ENCODE measurements at places on chromosomes 5 and 9.

- no peak for DNase-seq
Observed at GRCh38 chr9:79847074-79847473, 275.3 kb downstream of the TLE4 start.

- DNase-seq: peak; percentile 80
Observed at GRCh38 chr5:147857302-147858129, 21.0 kb upstream of the SCGB3A2 start.

- no peak for DNase-seq
Observed at GRCh38 chr5:168356171-168356570, 64.7 kb downstream of the WWC1 start.

- no peak for DNase-seq
Observed at GRCh38 chr5:57774439-57774838, 291.8 kb upstream of the ACTBL2 start.

DNA sequence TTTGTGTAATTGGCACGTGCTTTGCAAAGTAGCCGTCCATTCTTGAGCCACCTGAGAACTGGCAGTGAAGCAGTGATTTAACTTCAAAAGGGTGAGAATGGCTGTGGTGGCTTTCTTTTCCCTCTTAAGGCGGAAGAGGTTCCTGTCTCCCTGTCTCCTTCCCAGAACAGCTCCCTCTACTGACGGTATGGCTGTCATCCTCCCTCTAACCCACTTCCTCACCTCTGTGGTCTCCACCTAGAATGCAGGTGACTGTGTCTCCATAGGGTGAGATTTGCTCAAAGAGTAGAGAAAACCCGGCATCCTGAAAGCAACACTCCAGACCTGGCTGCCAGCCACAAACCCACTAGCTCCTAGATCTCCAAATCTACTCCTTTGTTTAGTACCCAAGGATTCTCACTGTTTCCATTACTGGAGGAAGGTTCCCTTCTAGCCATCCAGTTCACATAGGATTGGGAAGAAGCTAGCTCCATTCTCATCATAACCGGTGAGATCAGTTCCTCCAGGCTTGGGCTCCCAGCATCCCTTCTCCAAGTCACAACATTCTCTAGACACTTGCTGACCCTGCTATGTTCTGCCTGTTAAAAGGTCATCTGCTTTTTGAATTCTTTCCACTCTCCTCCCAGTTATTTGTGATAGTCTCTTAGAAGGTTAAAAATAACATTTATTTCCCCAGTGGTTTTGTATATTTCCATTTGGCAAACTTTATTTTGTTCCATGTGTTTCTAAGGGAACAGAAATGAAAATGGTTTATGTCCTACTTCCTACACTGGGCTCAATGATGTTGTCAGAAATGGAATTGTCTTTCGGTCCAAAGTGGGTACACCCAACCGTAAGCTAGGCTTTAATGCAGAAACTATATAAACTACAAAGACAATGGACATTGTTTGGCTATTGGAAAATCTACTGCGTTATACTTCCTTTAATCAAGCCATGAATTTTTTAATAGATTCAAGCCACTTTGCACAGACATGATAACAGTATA, 269.4 kb downstream of the CWC27 start:
- DNase-seq: peak; percentile 65

- DNase-seq: no peak
Observed at GRCh38 chr5:75656311-75657003, 45.2 kb downstream of the ANKDD1B start.

GRCh38 chr9:132732326-132733259, 62.3 kb downstream of the GTF3C4 start:
- DNase-seq: no peak

DNA sequence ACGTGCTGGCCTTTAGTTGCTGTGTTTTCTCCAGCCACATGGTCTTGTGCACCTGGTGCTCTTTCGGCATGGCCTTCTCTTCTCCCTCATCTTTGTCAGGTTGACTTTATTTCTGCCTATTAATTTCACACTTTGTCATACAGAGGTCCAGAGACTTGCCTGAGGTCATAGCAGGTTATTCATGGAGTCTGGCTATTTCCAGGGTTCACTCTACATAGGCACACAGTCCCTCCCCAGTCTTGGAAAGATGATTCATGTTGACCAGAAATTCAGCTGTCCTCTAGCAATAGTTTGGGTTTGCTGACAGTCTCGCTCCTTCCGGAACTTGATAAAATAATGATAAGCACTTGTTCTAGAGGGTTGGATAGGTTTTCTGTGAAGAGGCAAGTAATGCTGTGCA, 81.6 kb downstream of the ARHGAP26 start:
- DNase-seq: no peak

DNA sequence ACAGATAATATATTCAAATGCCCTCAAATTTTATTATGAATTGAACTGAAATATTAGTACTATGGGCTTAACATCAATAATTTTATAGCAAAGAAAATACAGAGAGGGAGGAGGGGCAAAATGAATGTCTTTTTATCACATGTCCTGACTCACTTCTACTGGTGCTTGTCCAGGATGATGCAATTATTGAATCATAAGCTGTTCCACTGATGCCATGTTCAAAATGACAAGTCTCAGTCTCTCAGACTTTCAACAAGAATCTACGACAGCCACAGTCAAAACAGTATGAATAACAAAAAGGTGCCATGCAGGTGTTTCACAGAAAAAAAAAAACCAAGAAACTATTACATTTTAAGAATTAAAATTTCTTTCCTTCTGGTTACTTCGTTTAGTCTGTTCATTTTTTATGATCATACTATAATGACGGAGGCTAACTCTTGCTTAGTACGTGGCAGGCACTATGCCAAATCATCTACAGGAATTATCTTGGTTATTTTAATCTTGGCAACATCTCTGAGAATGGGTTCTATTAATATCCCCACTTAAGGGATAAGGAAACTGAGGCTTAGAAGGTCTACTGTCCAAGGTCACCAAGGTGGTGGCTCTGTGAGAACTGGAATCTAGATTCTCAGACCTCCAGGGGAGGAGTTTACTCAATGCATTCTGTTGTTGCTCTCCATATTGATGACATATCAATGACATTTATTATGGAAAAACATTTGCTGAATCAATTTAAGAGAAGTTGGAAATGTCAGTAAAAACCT, 61.5 kb downstream of the NR3C1 start:
- DNase-seq: no peak

- peak; percentile 20 for DNase-seq
Observed at GRCh38 chr5:90434116-90434714, 24.7 kb upstream of the CETN3 start.

- DNase-seq: no peak
Observed at GRCh38 chr5:121174351-121174750, 677.3 kb upstream of the FTMT start.

DNA sequence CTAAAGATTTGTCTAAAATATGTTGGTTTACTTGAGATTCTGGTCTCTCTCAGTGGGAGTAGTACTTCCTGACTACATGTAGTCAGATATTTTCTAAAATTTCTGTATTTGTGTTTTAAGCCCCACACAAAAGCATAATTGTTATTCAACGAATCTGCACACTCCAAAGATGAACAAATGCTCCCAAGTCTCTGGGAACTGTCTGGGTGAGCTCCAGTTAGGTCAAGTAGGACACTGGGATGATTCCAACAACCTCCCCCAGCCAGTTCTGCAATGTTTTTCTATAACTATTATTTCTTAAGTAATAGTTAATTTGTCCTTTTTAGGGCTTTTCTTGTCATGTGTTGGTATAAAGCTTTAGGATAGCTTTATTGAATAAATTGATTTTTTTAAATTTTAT, 174.6 kb downstream of the FAM174A start:
- no peak for DNase-seq

DNA sequence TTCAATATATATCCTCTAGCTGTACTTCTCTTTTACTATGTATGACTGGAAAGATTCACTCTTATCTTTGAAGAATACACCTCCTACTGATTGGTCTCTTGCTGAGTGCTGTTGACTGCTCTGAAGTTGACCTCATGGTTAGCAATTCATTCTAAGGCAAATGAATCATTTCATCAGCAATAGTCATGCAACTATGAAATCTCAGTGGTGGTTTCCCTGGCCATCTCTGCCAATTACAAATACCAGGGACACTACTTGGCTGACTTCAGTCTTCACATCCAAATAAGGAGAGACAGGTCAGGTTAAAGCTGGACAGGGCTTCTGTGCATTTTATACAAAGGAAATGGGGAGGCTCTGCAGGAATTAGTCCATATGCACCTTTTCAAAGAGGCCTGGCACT, 333.5 kb upstream of the ACTBL2 start:
- DNase-seq: no peak

DNA sequence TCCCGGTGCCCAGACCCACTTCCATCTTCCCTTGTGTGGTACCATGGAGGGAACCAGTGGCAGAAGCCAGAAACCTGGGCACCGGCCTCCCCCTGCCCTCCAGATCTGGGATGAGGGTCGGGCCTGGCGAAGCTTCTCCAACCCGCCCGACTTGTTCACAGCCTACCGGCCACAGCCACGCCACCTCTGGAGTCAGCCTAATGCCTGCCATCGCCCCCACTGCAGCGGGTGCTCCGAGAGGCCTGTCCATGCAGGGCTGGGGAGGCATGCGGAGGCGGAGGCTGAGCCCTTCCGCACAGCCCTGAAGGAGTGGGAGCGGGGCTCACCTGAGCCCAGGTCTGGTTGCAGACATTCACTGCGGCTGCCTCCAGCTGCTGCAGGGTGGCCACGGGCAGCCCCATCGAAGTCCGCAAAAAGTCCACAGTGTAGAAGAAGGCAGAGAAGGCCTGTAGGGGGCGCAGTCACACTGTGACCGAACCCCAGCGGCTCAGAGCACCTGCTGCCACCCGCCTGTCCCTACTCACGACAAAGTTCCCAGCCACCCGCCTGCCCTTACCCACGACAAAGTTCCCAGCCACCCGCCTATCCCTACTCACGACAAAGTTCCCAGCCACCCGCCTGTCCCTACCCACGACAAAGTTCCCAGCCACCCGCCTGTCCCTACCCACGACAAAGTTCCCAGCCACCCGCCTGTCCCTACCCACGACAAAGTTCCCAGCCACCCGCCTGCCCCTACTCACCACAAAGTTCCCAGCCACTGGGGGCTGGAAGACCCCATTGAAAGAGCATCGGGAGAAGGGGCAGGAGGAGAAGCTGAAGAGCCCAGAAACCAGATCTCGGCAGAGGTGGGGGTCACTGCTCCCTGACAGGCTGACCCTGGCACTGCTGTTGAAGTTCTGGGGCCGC, 3.8 kb upstream of the NPDC1 start:
- peak; percentile 66 for DNase-seq

- no peak for DNase-seq
Observed at GRCh38 chr9:136944212-136944518, 373 bp downstream of the FBXW5 start.

- DNase-seq: no peak
Observed at GRCh38 chr9:83754383-83754977, 46.7 kb upstream of the UBQLN1 start.

DNA sequence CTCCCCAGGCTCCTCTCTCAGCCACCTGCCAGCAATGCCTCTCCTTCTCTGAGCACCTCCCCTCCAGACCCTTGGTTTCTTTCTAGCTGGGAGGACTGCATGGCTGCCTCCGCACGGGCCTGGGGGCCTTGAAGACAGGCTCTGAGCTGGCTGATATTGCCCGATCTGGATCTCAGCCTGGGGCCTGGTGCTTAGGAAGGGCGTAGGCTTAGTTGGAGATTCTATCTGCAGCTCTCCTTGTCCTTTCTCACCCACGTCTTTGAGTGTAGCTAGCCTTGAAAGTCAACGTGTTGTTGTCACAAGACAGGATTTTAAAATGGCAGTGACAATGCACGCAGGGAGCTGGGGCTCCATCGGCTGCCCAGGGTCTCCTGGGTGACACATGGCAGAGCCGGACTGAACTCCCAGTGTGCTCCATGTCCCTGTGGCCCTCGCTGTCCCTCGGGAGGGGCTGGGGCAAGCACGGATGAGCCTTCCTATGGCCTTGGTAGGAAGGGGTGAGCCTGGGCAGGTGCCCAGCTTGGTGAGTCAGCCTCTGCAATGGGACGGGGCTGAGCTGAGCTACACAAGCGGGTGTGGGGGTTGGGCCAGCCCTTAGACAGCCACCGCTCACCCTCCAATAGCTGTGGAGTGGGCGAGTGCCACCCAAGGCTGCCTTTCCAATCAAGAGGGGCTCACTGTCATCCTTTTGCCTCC, 9.4 kb downstream of the ADAMTSL2 start:
- no peak for DNase-seq

DNA sequence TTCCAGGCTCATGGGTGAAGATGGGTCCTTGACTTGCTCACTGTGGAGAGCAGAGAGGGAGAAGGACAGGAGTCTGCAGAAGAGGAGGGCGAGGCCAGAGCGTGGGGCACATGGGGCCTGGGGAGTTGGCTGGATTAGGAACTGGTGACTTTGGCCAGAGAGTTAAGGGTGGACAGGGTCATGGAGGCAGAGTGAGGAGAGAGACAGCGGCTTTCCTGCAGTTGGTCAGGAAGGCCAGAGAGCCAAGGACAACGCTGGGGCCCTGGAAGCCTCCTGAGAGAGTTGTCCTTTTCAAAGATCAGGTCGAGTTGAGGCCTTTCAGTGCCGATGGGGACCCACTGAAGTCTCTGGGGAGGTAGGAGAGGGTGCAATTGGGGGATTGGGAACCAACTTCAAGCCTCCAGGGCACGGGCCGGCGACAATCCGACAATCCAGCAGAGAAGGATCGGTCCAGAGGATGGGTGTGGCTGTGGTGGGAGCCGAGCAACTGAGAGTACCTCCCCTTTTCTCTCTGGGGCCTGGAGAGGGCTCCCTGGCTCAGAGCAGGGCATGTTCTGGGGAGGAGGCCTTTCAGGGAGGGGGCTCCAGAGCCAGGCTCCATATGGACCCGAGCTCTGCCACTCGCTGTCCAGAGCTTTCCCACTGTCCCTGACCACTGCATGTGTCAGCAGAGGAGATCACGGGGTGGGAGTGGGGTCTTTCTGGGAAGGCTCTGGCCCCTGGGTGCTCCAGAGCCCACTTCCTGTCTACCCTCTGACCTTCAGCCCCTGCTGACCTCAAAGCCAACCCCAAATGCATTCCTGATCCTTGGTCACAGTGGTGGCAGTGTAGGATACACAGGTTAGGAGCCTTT, 7.5 kb upstream of the PHYHD1 start:
- DNase-seq: no peak

- DNase-seq: no peak
Observed at GRCh38 chr9:23717505-23717904, 108.5 kb downstream of the ELAVL2 start.

DNA sequence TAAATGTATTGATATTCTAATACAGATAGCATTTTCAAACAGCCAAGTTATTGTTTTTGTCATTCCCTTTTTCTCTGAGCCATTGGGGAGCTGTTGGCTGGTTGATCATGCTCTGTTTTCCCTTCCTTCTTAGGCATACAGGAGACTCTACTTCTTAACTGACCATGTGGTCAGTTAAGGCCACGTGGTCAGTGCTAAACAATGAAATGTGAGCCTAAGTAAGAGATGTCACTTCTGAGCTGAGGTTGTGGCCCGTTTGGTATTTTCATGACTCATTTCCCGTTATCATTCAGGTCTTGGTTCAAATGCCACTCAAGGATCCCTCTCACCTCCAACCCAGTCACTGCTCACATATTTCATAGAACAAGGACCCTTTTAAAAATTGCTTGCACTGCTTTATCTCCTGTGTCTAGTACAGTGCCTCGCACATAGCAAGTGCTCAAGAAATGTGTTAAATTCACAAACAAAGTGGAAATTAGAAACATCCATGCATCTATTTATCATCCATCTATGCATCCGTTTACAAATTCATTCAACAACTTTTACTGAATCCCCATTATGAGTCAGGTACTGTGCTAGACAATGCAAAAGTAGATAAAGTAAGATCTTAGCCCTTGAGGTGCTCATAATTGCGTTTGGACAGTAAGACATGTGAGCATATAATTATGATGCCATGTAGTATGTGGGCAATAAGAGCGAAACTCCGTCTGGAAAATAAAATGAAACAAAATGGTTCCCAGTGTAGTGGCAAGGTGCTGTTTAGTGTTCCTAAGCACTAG, 50.7 kb downstream of the ARRDC3 start:
- no peak for DNase-seq
